ENCODE measurements at places on chromosomes 3 and 15.
A peak's percentile ranks its signal among the peaks of the same experiment; 100 is the strongest.

DNA sequence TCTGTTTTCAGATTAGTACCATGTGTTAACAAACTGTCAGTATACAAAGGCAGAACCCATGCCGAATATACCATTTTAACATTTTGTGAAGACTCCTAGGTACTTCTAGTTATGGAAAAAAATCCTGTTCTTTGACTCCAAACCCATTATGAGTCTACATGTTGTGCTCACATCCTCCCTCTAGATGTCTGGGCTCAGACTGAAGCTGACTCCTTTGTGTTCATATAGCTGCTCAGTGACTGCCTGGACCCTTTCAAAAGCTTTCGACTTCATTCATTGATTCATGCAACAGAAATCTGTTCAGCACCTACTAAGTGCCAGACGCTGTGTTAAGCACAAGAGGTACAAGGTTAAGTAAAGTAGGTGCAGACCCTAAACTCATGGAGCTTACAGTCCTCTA, 60.5 kb downstream of the MEGF11 start:
- no peak for DNase-seq

- DNase-seq = no peak
Observed at GRCh38 chr15:29765898-29766527, 56.3 kb downstream of the TJP1 start.

DNA sequence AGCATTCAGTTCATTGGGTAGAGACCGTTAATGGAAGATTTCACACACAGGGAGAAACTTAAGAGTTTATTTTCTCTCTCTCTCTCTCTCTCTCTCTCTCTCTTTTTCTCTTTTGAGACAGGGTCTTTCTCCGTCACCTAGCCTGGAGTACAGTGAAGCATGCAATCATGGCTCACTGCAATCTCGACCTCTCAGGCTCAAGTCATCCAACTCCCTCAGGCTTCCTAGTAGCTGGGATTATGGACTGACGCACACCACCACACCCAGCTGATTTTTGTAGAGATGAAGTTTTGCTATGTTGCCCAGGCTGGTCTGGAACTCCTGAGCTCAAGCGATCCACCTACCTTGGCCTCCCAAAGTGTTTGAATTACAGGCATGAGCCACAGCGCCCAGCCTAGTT, 1.6 kb downstream of the WDR72 start:
- DNase-seq = no peak

GRCh38 chr3:104873331-104873730, 493.4 kb upstream of the ALCAM start:
- DNase-seq = no peak

DNA sequence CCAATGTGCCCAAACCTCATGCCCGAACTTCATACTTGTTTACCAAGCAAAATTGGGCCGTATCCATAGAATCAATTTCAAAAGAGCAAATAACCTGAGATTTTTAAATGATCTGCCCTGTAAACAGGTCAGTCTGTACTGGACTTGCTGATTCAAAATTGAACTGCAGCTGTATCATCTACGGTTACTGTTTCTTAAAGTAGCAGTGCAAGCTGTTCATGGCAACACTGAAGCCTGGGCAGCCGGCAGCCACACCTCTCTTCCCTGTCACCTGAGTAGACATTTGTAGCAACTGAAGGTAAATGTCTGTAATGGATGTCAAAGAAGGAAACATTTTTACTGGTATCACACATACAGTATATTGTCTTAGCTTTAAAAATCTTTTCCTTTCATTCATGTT, 10.6 kb downstream of the EIF4E3 start:
- DNase-seq = no peak

DNA sequence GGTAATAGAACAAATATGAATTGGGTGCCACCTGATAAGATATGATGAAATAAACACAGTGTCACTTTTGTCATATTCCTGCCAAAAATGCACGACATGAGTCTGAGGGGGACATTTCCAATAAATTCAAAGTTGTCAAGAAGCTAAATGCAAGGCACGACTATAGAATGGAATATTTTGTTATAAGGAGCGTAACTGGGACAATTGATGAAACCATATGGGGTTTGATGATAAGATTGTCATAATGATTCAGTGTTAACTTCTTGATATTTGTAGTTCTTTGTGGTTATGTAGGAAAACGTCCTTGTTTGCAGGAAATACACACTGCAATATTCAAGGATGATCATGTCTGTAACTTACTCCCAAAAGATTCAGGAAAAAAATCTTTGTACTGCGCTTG, 163.3 kb downstream of the MEX3B start:
- DNase-seq = no peak

- no peak for DNase-seq
Observed at GRCh38 chr3:196131921-196132320, 50.0 kb upstream of the TFRC start.

DNA sequence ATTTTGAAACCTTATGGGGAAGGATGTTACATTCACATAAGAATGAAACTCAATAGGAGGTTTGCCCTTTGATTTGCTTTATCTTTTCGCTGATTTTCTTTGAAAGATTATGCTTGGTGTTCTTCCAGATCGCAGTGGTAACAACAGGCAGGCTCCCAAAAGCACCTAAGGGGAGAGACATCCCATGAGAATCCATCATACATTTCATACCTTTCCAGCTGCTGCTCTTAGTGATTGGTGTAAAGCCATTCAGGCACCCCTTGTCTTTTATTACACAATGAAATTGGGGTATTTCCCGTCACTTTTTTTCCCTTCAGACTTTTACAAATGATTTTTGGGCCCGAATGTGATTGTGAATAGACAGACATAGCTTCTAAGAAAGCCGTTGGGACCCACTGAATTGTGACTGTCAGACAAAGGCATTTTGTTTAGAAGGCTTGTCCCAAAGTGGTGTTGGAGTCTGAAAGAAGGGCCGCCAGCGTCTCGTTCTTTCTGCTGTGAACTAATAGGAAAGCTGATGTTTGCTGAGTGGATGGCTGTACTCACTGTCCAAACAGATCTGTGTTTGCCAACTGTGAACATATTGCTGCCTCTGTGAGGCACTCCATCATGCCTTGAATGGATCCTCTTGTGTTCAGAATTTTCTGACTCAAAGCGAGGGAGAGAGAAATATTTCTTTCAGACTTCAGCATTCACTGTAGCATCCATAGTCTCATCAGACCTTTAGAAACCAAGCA, 164.3 kb downstream of the FNDC3B start:
- no peak for DNase-seq

- DNase-seq = no peak
Observed at GRCh38 chr15:68894208-68894607, 36.1 kb upstream of the SPESP1 start.

DNA sequence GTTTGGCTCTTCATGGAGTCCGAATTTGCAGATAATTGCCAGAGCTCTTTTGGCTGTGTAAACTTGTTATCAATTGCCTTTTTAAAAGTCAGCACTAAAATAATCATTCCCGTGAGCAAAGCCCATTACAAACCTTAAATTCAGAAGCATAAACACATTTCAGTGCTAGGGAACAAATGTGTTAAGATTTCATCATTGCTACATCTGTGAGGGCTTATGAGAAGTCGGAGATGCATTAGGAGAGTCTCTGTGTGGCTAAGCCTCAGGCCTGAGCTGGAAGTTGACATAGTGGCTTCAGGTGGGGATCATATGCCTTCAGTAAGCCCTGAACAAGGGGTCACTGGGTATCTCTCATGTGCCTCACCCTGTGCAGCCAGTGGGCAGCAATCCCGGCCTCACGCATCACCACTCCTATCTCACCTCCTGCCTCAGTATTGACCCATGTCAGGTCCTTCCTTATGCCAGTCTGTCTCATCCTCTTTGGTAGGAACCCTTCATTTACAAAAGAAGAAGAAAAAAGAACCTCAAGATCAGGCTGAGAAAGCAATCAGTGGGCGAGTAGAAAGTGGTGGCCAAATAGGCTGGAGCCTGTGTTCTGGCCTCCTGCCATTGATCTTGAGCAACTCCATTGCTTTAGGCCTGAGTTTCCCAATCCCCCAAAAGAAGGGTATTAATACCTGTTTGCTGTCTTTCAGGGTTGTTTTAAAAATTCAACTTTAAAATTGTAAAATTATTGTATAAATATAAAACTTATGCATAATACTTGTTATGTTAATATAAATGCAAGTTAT, 233.5 kb downstream of the IL20RB start:
- DNase-seq = no peak

- no peak for DNase-seq
Observed at GRCh38 chr15:74957476-74958035, 984 bp upstream of the RPP25 start.

DNA sequence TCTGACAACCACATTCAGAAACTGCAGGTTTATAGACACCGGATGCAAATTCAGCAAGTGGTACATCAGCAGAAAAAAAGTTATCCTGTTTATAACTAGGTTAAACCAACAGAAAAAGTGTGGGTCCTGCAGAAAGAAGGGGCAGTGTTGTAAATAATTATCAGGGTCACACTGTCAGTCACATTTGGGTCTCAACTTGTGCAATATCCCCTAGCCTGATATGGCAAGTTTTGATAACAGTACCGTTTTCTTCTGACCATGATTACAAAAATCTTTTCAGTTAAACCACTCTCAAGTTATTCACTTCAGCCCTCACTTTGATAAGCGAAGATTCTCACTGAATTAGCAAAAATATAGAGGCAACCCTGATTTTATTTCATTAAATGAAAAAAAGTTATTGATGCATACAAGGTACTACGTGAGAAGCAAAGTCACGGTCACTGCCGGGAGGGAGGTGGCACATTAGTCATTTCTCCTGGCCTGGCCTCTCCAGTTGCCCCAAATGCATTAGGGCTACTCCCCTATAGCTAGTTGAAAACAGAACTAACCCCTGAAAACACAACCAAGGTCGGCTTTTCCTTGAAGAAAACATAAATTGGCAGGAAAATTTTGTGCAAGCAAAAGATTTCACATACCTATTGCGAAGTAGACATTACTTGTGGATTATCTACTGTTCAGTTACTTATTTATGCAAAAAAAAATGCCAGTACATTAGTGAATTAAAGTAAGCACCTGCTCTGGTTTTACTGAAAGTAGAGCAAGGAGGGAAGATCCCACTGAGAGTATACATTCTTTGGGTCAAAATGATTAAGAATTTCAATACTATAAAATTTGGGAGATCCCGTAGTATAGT, 28.6 kb downstream of the IL5RA start:
- no peak for DNase-seq

- DNase-seq = no peak
Observed at GRCh38 chr3:117238806-117239205, 529.2 kb downstream of the TUSC7 start.

DNA sequence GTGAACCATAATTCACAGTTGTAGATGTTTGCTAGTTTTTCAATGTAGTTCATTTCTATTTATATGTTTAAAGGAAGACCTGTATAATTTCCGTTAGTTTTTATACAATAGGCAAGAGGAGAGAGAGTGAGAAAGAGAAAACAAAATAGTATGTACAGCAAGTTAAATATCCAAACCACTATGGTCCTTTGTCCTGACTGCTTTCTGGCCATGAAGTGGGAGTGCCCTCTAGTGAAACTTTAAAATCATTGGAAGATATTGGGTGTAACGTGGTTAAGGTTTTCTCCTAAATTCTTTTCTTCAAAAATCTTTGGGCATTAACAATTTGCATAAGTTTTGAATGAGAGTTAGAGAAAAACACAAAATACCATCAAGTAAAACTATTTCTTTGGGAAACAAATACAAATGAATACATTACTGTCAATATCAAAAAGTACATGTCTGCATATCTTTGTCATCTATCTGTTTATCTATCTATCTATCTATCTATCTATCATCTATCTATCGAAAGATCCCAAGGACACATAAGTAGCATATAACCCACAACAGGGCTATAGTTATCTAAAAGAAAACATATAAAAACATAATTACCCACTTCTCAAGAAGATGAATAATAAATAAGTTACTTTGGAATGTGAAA, 534.6 kb upstream of the ATP11B start:
- no peak for DNase-seq

- peak; percentile 26 for DNase-seq
Observed at GRCh38 chr3:169966951-169967915, 626 bp downstream of the SEC62 start.

DNA sequence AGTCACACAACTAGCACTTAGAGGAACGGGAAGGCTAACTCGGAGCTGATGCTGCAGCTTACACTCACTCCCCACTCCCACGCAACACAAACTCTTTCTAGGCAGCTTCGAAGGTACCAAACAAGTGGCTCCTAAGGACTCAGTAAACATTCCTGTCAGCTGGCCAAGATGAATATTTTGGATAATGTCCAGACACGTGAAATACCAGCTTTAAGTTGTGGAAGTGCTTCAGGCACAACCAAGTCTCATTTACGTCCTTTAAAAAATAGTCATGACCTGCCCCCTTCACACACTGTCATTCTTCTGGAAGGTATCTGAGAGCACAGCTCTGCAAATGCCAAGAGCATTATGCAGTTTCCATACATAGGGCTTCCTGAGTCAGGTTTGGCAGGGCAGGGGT, 1005.9 kb upstream of the CFAP20DC start:
- DNase-seq = no peak

- DNase-seq = no peak
Observed at GRCh38 chr3:186270701-186271100, 91.3 kb downstream of the DGKG start.

- DNase-seq = peak; percentile 12
Observed at GRCh38 chr15:36605604-36606263, 26.3 kb downstream of the CDIN1 start.

DNA sequence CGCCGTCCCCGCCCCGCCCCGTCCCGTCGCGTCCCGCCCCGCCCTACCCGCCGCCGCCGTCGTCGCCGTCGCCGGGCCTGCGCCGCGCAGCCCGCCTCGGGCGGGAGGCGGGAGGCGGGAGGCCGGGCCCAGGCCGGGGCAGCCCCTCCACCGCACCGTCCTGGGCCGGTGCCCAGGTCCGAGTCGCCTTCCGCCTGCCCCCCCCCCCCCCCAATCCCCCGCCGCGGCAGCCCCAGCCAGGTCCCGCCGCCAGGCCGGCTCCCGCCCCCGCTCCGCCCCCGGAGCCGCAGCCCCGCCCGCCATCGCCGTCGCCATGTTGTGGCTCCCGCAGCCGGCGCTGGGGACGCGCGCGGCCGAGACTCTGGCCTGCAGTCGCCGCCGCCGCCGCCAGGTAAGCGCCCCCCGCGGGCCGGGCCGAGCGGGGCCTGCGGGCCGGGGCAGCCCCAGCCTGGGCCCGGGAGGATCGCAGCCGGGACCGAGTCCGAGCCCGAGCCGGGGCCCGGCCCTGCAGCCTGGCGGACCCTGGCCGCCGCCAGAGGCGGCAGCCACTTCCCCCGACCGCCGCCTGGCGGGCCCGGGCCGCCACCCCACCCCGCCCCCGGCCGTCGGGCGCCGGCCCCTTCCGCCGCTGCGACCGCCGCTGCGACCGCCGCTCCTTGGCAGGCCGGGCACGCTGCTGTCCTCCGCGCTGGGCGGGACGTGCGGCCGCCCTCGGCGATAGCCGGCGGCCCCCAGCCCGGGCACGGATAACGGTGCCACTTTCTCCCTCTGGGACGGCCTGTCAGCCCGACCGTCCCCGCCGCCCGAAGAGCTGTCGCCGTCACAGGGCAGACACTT, at the start of gene ZNF592:
Gene ZNF592, plus strand, starts transcription at position 319 of the 837 bp plus-strand sequence. CDS start 34,084 bp downstream, outside the sequence.
- DNase-seq = peak; percentile 28

GRCh38 chr3:119302697-119303551, 8.7 kb downstream of the ARHGAP31 start:
- DNase-seq = no peak

GRCh38 chr15:38196076-38196475, 56.6 kb upstream of the SPRED1 start:
- DNase-seq = no peak

GRCh38 chr3:185880600-185880999, 55.8 kb upstream of the IGF2BP2 start:
- DNase-seq = no peak
